ENCODE measurements at places on chromosomes 1 and 21. TPM values are rescaled to one million over a fixed set of nuclear protein-coding genes. Genes with fewer than 3 reads are reported as not detected.

GRCh38 chr1:229714964-229715603, 89.0 kb downstream of the URB2 start:
- H3K27ac ChIP-seq, result peak overlapping the region; percentile 87
- H3K4me1 ChIP-seq, result peaks cover 36% of the 10 kb centered on the region
- DNase-seq, result no peak
- no peak overlapping the region for H3K4me3 ChIP-seq
- H3K36me3 ChIP-seq, result no peaks in the 10 kb centered on the region

- no peak for DNase-seq
- H3K27ac ChIP-seq, result no peak overlapping the region
- peaks cover 3% of the 10 kb centered on the region for H3K4me1 ChIP-seq
- peaks cover 29% of the 10 kb centered on the region for H3K27me3 ChIP-seq
- no peaks in the 10 kb centered on the region for H3K36me3 ChIP-seq
Observed at GRCh38 chr1:162215902-162216301, 146.4 kb downstream of the NOS1AP start.

- no peak overlapping the region for H3K4me3 ChIP-seq
- DNase-seq, result no peak
- H3K4me1 ChIP-seq, result no peaks in the 10 kb centered on the region
- no peak overlapping the region for H3K27ac ChIP-seq
- peaks cover 7% of the 10 kb centered on the region for H3K36me3 ChIP-seq
Observed at GRCh38 chr21:37348664-37349063, 17.9 kb upstream of the DYRK1A start.

DNA sequence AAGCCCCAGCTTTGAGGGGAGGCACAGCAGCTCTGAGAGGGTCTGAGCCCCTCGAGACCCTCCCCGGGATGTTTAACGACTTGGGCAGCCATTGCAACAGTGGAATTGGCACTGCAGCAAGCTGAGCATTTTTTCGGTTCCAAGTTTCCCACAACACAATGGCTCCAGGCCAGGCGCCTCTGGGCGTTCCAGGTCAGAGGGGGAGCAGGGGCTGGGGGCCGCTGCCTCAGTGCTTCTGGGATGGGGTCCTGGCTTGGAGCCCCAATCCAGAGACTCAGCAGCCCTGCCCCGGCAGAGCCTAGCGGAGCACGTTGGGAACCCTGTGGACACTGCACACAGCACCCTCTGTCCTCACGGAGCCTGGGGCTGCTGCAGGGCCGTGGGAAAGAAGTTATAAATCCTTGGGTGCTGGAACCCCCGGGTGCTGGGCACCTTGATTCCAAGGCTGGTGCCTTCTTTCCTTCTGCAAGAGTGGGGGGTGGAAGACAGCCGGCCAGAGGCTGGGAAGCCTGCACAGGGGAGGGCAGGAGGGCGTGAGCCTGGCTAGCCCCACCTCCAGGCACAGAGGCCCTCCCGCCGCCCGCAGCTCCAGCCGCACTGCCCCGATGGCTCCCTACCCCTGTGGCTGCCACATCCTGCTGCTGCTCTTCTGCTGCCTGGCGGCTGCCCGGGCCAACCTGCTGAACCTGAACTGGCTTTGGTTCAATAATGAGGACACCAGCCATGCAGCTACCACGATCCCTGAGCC, 50.1 kb downstream of the COL18A1 start:
- H3K36me3 ChIP-seq, result no peaks in the 10 kb centered on the region
- peaks cover 23% of the 10 kb centered on the region for H3K4me1 ChIP-seq
- DNase-seq, result no peak

DNA sequence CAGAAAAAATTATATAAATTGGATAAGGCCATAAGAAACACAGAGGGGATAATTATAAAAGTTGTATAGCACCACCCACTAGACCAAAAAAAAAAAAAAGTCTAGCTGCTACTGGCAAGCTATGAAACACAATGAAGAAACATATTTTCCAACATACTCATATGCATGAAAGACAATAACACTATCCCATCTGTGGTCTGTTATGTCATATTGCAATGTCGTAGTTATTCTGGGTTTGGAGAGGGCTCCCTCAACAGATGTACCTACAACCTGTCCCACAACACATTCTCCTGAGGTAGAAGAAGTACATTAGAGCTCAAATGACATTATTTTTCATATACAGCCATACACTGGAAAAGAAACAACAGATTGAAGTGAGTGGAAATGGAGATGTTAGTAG, 517.6 kb upstream of the ADGRL4 start:
- H3K27me3 ChIP-seq, result no peaks in the 10 kb centered on the region
- no peaks in the 10 kb centered on the region for H3K4me1 ChIP-seq
- H3K36me3 ChIP-seq, result no peaks in the 10 kb centered on the region
- no peak for DNase-seq
- H3K27ac ChIP-seq, result no peak overlapping the region
- no peak overlapping the region for H3K4me3 ChIP-seq

DNA sequence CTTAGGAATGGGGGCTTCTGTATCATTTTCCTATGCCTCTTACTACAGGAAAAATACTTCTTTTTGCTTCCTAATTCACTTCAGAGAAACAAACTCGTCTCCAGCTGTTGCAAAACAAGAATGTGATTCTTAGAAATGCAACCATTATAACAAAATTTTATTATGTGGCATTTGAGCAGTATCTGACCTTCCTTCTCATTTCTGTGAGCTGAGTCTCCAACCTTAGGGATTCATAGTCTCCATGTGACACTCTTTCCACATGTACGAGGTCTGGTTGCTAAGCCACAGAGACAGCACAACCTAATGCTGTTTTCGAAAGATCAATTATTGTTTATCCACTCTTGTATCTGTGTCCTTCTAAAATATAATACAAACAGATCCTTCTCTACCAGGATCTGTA, 75.3 kb upstream of the RGS4 start:
- H3K4me3 ChIP-seq, result no peak overlapping the region
- H3K27me3 ChIP-seq, result no peaks in the 10 kb centered on the region
- H3K4me1 ChIP-seq, result peaks cover 26% of the 10 kb centered on the region
- no peaks in the 10 kb centered on the region for H3K36me3 ChIP-seq
- DNase-seq, result no peak
- no peak overlapping the region for H3K27ac ChIP-seq

- H3K36me3 ChIP-seq, result no peaks in the 10 kb centered on the region
- H3K4me1 ChIP-seq, result no peaks in the 10 kb centered on the region
- no peak overlapping the region for H3K4me3 ChIP-seq
- no peak for DNase-seq
- no peak overlapping the region for H3K27ac ChIP-seq
Observed at GRCh38 chr1:36595921-36596320, 113.2 kb upstream of the CSF3R start.

DNA sequence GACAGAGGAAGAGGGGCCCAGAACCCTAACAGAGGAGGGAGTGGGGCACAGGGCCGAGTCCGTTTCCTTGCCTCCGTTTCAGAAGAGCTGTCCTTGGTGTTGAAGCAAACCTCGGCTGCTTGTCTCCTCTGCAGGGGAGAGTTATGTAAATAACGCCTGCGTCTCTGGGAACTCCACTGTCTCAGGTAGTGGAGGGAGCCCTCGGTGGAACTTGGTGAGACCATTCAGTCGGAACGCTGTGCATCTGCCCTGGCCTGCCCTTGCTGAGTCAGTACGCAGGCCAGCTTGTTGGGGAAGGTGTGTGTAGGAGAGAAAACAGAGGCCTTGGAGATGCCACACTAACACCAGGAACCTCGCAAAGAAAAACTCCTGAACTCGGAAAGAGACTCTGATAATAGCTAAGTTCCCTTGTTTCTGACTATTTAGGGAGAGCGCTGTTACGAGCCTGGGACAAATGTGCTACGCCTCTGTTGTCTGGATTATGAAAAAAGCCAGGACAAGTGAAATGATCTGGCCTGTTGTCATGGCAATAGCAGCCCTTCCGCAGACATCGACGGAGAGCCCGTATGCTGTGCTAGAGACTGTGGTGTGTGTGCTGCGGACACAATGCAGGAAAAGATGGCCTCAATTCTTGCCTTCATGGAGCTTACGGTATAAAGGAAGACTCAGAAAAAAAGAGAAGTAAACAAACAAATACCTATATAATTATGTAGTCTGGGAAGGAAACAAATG, 94.6 kb upstream of the AKT3 start:
- no peak overlapping the region for H3K27ac ChIP-seq
- H3K4me3 ChIP-seq, result no peak overlapping the region
- H3K36me3 ChIP-seq, result no peaks in the 10 kb centered on the region
- peaks cover 3% of the 10 kb centered on the region for H3K4me1 ChIP-seq
- no peaks in the 10 kb centered on the region for H3K27me3 ChIP-seq
- no peak for DNase-seq

DNA sequence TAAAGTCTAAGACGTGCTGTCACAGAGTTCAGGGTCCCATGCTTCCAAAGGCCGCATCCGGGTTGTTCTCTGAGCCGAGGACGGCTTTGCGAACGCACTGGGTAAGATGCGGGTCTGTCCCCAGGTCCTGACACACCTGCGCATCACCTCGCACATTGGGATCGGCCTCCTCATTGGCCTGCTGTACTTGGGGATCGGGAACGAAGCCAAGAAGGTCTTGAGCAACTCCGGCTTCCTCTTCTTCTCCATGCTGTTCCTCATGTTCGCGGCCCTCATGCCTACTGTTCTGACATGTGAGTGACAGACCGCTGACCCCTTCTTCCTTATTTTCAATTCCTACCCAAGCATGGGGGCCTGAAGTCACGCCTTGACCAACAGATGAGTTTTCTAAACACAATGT, 25.3 kb downstream of the TFF3 start:
- no peak for DNase-seq
- no peaks in the 10 kb centered on the region for H3K36me3 ChIP-seq
- H3K4me1 ChIP-seq, result peaks cover 5% of the 10 kb centered on the region

- no peak overlapping the region for H3K27ac ChIP-seq
- no peaks in the 10 kb centered on the region for H3K27me3 ChIP-seq
- no peaks in the 10 kb centered on the region for H3K36me3 ChIP-seq
- DNase-seq, result no peak
Observed at GRCh38 chr1:25019337-25020172, 89.5 kb upstream of the RUNX3 start.

DNA sequence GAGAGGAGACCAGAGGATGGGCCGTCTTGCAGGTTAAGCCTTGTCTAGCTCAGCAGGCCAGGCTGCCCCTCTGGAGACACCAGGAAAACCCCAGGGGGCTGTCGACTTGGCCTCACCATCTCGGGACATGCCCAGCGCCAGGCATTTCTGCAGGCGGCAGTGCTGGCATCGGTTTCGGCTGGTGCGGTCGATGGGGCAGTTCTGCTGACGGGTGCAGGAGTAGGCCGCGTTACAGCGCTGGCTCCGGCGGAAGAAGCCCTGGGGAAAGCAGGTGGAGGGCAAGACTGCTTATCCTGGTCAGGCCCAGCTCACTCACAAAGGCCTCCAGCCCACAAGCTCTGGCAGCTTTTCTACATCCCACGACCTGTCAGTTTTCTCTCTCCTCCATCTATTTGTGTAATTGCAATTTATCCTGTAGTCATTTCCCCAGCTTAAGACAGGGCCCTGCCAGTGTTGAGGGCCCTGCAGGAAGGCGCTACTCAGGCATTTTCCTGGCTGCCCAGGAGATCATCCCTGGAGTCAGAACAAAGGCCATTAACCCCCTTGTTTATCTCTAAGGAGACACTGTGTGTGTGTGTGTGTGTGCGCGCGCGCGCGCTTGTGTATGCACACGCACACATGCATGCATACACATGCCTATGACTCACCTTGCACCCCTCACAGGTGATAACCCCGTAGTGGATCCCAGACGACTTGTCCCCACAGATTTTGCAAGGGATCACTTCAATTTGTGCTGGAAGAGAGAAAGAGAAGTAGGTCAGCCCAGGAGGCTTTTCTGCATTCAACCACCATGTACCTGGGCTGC, 11.5 kb upstream of the LINGO4 start:
- H3K4me1 ChIP-seq, result no peaks in the 10 kb centered on the region
- no peak overlapping the region for H3K27ac ChIP-seq
- no peak for DNase-seq
- no peaks in the 10 kb centered on the region for H3K36me3 ChIP-seq

GRCh38 chr1:17990401-17990800, 117.2 kb upstream of the IGSF21 start:
- DNase-seq, result no peak
- no peaks in the 10 kb centered on the region for H3K36me3 ChIP-seq
- no peaks in the 10 kb centered on the region for H3K27me3 ChIP-seq
- H3K4me1 ChIP-seq, result no peaks in the 10 kb centered on the region
- no peak overlapping the region for H3K4me3 ChIP-seq
- H3K27ac ChIP-seq, result no peak overlapping the region

DNA sequence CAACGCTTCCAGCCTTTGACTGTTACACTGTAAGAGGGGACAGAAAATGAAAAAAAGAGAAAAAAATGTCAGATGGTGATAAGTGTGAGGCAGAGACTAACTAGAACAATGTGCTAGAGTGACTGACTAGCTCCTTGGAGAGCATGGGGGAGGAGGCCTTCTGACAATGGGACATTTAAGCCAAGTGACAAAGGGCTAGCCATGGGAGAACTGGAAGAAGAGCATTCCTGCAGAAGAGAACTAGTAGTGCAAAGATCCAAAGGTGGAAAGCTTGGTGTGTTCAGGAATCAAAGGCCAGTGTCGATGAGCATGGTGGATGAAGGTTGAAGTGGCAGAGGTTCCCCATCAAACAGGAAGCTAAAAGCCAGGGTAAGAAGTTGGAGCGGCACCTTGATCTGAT, 25.8 kb downstream of the STYXL2 start:
- H3K4me3 ChIP-seq, result no peak overlapping the region
- peaks cover 28% of the 10 kb centered on the region for H3K4me1 ChIP-seq
- H3K27ac ChIP-seq, result no peak overlapping the region
- no peaks in the 10 kb centered on the region for H3K36me3 ChIP-seq

DNA sequence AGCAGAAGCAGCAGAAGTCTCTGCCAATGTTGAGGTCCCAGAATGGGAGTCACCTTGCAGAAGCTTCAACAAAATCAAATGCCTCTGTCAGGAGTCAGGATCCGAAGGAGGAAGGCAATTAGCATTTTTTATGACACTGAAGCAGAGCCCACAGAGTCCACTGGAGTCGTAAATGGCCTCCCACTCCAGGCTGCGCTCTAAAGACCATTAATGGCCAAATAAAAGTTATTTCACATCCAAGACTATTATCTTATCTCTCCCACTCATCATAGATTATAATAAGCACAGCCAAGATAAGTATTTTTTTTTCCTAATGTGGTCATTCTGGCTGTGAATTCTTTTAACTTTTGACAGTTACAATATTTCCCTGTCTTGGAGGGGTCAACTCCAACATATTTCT, 191.1 kb upstream of the C8B start:
- no peaks in the 10 kb centered on the region for H3K36me3 ChIP-seq
- no peak overlapping the region for H3K27ac ChIP-seq
- H3K4me3 ChIP-seq, result no peak overlapping the region

GRCh38 chr1:19309123-19309813, 2.7 kb downstream of the AKR7A2 start:
- no peak overlapping the region for H3K27ac ChIP-seq
- DNase-seq, result no peak
- H3K27me3 ChIP-seq, result no peaks in the 10 kb centered on the region
- peaks cover 38% of the 10 kb centered on the region for H3K36me3 ChIP-seq

Gene ADGRL4
- 9.5 TPM for total RNA-seq

Gene IFI6
- total RNA-seq, result 54.1 TPM

Gene RAB13
- total RNA-seq, result 162 TPM

Gene OPRD1
- total RNA-seq, result 0.27 TPM

Gene SRGAP2C
- total RNA-seq, result 45.4 TPM

Gene CD2
- total RNA-seq, result not detected

Gene GREM2
- total RNA-seq, result not detected

Gene CROCC
- 34.5 TPM for total RNA-seq

Gene UQCRHL
- 1.5 TPM for total RNA-seq

Gene TCHHL1
- not detected for total RNA-seq

Gene RGSL1
- not detected for total RNA-seq

Gene RGS4
- 99.0 TPM for total RNA-seq
